Retinal pigment epithelial cell (primary cell): ENCODE measurements at places on chromosomes 12 and 14.

GRCh38 chr12:88703790-88704189 is 123.5 kb upstream of the KITLG start:
- no peak for DNase-seq

- no peak for DNase-seq
Observed at GRCh38 chr14:58805057-58805456, 167.3 kb downstream of the DACT1 start.

DNA sequence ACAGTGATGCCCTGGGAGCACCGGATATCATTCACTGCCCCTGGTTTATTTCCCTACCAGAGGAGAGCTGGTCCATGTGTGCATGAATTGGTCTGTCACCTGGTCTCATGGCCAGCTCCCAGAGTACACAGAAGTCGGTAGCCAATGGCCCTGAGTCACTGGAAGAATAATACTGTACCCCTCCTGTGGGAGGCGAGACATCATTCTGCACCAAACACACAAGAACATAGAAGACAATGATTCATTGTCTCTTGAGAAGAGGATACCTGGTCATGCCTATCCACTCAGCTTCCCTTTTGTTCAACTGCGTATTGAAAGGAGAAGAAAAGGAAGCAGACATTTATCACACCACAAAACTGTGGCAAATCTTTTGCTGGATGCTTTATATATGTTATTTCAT is 216.2 kb downstream of the DPF3 start:
- DNase-seq: no peak

DNA sequence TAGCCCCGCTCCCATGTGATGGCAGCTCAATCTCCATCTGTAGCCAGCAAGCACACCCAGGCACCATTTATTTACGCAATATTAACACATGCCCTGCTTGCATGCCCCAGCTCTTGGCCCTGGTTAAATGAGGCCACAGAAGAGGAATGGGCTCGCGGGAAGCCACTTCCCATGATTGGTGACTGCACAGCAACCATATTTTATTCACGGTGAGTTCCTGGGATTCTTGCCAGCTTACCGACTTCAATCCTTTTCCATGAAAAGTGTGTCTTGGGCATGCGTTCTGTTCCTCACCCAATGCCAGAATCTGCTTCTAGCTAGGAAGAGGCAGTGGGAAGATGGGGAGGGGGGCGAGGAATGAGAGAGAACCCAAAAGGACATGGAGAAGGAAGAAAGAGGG is 54.7 kb downstream of the PITPNM2 start:
- no peak for DNase-seq
